ENCODE measurements at places on chromosomes 1 and 21.

GRCh38 chr1:232291681-232292080, 338.3 kb downstream of the SIPA1L2 start:
- DNase-seq, result no peak

DNA sequence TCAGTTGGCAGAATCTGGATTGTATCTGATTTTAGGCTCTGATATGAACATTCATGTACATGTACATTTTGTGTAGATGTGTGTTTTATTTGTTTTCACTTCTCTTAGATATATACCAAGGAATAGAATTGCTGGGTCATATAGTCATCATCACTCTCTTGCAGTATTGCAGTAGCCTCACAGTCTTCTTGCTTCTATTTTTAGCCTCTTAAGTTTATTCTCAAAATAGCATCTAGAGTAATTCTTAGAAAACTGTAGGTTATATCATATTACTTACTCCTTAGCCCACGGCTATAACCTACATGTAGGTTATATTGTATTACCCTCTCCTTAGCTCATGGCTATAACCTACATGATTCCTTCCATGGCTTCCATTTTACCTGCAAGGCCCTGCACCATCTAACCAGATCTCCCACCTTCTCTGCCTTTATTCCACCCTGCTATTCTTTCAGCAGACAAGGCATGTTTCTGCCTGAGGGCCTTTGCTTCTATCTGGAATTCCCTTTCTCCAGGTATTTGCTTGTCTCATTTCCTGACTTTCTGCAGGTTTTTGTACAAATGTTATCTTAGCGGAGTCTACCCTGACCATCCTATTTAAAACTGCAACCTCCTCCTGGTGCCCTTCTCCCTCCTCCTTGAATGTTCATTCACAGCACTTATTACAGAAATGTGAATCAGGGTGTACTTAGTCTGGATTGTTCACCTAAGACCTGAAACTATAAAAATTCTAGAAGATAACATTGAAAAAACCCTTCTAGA, 109.0 kb upstream of the ETV3 start:
- no peak for DNase-seq

DNA sequence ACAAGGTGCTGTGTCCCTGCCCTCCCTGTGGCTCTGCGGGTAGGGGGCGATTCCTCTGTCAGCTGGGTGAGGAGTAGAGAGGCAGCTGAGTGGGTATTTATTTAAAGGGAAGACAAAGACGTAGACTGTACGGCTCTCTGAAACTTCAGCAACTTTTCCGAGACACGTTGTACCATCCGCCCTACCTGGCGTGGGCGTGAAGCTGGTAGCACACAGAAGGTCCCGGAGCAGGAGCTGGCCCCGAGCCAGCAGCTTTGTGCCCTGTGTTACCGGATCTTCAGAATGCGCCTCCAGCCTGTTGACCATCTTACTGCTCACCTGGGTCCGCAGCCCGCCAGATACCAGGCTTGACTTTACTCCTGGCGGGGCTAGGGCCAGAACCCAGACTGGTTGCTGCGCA, 34.9 kb downstream of the PRKCZ start:
- DNase-seq, result no peak

DNA sequence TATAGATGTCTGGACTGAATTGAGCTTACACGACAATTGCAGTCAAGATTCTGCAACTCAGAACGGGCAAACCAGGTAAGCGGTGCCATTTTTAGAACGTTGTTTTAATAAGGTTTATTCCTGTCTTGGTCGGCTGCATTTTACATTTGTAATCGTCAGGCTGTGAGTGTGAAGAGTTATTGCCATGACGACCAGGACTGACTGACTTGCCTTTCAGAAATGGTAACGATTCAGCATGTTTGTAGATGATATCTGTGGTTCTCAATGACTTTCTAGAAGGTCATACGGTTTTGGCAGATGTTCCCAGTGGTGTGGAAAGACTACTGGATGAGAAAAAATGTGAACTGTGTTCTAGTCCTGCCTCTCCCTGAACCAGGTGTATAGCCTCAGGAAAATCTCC, 271.3 kb upstream of the B3GALT2 start:
- no peak for DNase-seq

DNA sequence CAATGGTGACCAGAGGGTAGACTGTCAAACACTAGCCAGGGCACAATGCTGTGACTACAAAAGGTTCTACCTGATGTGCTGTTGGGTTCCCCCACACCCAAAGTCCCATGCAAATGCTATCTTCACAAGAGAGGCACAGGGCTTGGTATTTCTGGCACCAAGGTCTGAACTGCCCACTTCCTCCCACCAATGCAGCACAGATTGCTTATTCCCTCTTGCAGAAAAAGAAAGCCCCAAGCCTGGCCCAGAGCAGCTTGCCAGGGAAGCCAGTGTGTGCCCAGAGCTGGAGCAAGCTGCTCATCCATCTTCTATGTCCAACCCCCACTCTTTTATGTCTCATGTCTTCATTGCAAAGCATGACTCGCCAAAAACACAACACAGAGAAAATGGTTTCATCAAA, 149.4 kb upstream of the CAMK1G start:
- DNase-seq, result peak; percentile 65

- DNase-seq, result no peak
Observed at GRCh38 chr1:209613400-209614150, 30.1 kb downstream of the CAMK1G start.

DNA sequence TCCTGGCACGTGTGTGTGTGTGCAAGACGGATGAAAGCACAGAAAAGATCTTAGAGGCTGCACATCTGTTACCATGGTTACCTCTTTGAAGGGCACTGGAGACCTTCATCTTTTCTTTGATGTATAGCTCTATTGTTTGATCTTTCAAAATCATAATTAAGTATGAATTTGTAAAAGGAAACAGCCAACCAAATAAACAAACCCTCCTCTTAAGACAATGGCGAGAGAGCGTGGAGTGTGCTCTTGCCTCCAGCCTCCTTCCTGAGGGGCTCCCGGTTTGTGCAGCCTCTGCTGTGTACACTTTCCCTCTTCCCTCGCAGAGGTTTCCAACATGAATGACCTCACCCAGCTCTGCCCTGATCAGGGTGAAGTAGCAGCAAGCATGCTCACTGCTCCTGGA, 27.9 kb downstream of the CACNA1S start:
- DNase-seq, result no peak

DNA sequence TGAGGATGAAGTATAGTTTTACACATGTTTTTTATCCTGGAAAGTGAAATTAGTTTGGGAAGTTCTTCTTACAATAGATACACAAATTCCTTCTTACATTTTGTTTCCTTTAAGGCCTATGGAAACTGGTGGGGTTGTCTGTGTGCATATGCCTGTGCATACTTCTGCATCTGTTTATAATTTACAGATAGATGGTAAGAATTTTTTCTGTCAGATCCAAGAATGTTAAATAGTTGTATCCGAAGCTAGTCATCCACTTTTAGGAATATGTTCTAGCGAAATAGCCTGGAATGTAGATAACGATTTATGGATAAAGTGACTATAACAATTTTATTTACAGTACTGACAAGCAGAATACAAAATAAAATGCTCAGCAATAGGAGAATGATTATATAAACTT, 194.1 kb downstream of the ROR1 start:
- DNase-seq, result no peak

GRCh38 chr1:184615301-184615700, 139.4 kb downstream of the EDEM3 start:
- DNase-seq, result no peak

DNA sequence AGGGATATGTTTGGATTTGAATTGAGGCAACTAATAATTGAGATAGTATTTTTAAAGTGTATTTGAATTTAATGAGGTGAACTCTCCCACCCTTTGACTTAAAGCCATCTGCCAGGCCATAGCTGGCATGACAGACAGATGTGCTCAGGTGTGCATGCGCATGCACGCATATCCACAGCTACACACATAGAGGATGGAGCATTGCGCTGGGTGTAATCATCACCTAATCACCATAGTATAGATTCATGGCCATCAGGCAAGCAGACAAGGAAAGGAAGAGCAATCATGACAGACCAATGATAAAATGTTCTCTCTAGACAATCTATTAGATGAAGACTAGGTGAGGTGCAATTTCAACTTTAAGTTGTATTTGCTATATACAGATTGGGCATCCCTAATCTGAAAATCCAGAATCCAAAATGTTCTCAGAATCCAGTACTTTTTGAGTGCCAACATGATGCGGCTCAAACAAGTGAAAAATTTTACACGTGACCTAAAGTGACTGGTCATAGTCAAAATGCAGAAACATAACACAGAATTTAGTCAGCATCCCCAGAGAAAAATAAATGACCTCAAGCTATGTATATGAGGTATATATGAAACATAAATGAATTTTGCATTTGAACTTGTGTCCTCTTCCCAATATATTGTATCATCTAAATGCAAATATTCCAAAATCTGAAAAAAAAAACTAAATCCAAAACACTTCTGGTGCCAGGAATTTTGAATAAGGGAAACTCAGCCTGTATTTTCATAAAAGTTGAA, 70.1 kb downstream of the PTPRC start:
- DNase-seq, result no peak

GRCh38 chr1:208654241-208654640, 410.1 kb upstream of the PLXNA2 start:
- peak; percentile 30 for DNase-seq

GRCh38 chr1:51237351-51238033, 1.4 kb downstream of the RNF11 start:
- peak; percentile 63 for DNase-seq

- DNase-seq, result no peak
Observed at GRCh38 chr1:107550358-107550757, 409.5 kb downstream of the NTNG1 start.

- DNase-seq, result no peak
Observed at GRCh38 chr1:161869291-161869690, 103.2 kb downstream of the ATF6 start.

Data from fibroblast of mammary gland (primary cell).